ENCODE measurements at places on chromosomes 3 and 15.

DNA sequence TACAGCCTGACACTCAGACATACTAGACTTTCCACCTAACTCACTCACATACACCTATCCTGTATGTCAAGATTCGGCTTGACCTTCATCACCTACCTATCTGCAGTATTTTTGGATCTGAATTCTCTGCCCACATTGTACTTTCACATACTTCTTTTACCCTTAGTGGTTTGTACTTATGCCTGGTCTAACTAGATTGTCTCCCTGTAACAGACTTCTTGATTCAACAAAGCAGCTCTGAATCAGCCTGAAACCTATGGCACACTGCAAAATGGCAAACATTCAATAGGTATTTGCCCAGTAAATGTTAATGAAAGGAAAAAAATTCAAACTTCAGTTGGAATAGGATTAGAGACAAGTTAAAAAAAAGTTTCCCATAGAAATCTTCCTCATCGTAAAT, 106.5 kb downstream of the UBE3A start:
- DNase-seq, result no peak

GRCh38 chr3:72894976-72895552, 7.2 kb downstream of the GXYLT2 start:
- no peak for DNase-seq

- DNase-seq, result peak; percentile 76
Measured at GRCh38 chr3:111539351-111540331, 2.4 kb upstream of the CD96 start.

DNA sequence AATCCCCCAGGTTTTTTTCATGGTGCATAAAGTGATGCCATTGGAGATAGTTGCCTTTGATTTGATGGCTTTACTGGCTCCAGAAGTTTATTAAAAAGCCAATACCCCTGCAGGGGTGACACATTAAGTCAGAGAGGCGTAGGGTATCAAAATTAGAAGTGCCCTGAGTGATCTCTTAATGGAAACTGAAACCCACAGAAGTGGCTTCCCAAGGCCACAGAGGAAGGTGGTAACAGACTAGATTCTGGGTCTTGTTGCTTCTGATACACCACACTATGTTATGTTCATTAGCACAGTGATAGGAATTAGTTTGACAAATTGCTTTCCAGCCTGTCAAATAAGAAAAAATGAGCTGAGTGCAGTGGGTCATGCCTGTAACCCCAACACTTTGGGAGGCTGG, 112.3 kb downstream of the IQCH start:
- DNase-seq, result no peak

- DNase-seq, result no peak
Measured at GRCh38 chr3:18562364-18563154, 137.4 kb upstream of the SATB1 start.

DNA sequence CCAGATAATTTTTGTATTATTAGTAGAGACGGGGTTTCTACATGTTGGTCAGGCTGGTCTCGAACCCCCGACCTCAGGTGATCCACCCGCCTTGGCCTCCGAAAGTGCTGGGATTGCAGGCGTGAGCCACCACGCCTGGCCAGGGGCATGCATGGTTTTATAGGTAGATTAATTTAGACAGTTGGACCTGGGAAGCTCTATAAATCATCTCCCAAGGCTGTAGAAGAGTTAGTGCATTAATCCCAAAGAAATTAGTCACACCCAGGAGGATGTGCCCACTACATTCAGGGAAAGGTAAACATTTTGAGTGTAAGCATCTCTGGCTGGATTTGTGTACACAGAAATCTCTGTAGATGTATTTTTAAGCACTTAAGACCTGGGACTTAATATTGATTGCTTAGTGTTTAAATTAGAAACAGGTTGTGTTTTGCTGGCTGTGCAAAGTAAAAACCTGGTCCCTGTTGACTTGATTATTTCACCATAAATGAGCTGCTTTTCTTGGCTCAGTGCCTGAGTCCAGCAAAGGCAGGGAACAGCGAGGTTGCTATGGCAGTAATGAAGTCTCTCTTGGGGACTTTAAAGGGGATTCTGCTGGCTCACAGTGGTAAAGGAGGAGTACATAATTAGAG, 19.2 kb downstream of the EXOSC7 start:
- DNase-seq, result no peak

DNA sequence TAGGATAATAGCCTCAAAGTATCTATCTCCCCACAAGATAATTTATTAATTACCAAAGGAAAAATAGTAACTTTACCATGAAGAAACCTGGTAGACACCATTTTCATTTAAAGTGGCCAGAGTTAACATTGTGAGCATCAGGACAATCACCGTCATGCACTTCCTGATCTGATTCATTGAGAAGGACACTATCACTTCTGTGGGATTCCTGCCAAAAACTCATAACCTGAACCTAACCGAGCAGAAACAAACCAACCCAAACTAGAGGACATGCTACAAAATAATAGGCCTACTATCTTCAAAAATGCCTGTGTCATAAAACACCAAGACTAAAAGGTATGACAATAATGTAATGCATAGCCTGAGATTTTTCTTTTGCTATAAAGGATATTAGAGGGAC, 39.0 kb downstream of the FSIP1 start:
- no peak for DNase-seq

GRCh38 chr3:134864636-134865035, 69.6 kb downstream of the EPHB1 start:
- DNase-seq, result no peak

DNA sequence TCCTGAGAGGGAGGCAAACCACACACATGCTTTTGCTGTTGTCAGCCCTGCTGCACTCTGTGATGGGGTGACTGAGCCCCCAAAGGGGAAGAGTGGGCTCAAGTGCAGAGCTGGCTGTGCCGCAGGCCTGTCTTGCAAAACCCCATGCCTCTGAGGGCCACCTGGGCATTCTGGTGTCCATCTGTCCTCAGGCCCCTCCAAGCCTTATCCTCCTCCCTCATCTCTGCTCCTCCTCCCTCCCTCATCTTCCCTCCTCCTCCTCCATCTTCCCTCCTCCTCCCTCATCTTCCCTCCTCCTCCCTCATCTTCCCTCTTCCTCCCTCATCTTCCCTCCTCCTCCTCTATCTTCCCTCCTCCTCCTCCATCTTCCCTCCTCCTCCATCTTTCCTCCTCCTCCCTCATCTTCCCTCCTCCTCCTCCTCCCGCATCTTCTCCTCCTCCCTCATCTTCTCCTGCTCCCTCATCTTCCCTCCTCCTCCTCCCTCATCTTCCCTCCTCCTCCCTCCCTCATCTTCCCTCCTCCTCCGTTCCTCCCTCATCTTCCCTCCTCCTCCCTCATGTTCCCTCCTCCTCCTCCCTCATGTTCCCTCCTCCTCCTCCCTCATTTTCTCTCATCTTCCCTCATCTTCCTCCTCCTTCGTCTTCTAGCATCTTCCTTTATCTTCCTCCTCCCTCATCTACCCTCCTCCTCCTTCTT, 40.6 kb downstream of the CHDH start:
- no peak for DNase-seq

Measured in activated T-cell treated with anti-CD3 and anti-CD28 coated beads, Interleukin-2, amount 50 U/mL, for 48 hours (primary cell).